ENCODE measurements at places on chromosomes 1 and 21. TPM values are rescaled to one million over a fixed set of nuclear protein-coding genes. Genes with fewer than 3 reads are reported as not detected.

The OLIG1 gene
- not detected for polyA plus RNA-seq

The GPR25 gene
- not detected for polyA plus RNA-seq

GRCh38 chr1:31639543-31639942 lies 5.1 kb downstream of the PEF1 start:
- DNase-seq, result peak; percentile 72

- no peak for DNase-seq
These were observed 103.8 kb downstream of the GREM2 start for GRCh38 chr1:240508201-240508600.

DNA sequence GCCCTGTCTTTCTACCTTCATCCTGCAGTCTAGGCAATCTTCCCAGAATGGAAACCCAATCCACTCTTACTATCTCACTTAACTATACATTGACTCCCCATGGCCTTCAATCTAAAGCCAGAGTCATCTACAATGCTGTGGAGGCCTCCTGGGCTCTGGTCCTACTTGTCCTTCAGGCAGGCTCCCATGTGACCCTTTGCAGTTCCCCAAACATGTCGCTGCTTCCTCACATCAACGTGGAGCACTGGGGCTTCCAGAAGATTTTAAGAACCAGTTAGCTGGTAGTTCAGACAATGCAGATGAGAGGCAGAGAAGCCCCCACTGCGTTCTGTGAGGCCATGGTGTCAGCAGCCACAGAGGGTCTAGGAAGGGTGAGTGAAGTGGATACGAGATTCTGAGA lies 18.6 kb downstream of the LYPD8 start:
- no peak for DNase-seq

- no peak for DNase-seq
These were observed 126.7 kb downstream of the FOXD2 start for GRCh38 chr1:47564570-47564969.

DNA sequence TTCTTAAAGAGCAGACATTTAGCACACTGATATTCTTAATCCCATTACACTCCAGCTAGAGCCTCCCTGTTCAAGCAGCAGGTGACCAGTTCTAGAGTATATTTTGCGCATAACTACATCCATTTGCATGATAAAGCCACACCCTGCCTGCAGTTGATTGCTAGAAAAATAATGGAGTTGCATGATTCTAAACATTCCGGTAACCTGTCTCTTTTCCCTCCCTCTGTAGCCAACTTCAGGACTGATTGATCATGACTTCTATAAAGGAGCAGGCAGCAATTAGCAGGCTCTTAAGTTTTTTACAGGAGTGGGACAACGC lies 14.9 kb downstream of the ARMH1 start:
- DNase-seq, result no peak

Data from fibroblast of lung (primary cell).